Left renal pelvis (tissue), 4 donors: ENCODE measurements at places on chromosomes 5 and 9. TPM values are rescaled to one million over a fixed set of nuclear protein-coding genes. Genes with fewer than 3 reads are reported as not detected.
A peak's percentile ranks its signal among the peaks of the same experiment; 100 is the strongest.

DNA sequence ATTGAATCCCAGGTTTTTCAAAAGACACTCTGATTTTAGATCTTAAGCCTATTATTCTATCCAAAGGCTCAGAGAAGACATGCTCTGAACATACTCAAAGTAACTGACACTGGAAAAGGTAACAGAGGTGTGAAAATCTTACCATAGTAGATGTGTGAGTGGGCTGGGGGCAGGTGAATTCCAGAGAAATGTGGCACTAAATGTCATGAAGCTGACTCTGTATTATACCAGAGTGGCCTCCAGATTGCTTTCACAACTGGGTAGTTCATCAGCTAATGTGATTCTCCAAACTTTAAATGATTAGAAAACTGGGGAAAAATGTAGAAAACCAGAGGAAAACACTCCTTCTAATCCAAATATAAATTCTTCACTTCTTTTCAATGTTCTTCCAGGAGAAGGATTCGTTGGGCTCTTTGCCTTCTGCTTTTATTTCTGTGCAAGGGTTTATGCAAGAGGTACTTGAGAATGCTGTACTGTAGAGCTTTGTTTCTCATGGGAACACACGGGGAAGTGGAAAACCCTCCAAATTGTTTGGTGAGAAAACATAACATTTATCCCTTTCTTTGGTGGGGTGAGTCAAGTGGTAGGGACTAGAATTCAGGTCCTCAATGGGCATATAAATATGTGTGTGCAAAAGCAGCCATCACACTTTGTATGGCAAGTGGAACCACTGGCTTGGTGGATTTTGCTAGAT is at the start of gene SCGB3A2:
TSS of gene SCGB3A2 (plus strand) at position 646 of the 694 bp plus-strand sequence. CDS start 93 bp downstream, outside the sequence.
- no peak for DNase-seq

DNA sequence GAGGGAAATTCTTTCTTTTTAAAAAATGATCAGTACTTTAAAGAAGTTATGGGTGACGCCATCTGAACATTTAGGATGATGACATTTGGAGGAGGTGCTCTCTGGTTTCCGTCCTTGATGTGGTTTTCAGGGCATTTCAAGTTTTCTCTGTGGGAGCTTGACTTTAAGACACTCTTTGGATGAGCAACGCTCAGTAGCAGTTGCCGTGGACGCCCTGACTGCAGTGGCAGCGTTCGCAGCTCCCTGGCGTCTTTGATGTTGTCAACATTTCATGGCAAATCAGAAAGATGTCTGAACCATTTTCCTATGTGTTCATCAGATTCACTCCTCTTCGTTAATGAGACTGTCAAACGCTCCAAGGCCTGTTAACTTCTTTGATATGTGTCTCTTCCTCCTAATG is 86.1 kb downstream of the ZNF354C start:
- no peak for DNase-seq

DNA sequence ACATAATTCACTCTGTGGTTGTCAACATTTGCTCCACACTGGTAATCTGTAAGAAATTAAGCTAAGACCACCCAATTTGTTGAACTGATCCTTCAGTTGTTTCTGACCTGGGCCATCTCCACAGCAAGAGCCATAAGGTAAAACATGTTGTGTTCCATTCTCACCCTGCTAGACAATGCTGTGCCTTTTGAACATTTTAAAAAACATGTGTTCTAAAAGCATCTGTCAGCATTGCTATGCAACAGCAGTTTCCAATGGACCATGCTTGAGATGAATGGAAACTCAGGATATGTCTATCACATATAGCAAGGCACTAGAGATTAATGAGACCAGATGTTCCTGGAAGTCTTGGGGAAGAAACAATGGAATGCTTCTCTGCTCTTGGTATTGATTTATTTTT is 455.1 kb upstream of the RGMB start:
- DNase-seq = no peak

SHLD3 gene
- polyA plus RNA-seq = 3.6 TPM

DNA sequence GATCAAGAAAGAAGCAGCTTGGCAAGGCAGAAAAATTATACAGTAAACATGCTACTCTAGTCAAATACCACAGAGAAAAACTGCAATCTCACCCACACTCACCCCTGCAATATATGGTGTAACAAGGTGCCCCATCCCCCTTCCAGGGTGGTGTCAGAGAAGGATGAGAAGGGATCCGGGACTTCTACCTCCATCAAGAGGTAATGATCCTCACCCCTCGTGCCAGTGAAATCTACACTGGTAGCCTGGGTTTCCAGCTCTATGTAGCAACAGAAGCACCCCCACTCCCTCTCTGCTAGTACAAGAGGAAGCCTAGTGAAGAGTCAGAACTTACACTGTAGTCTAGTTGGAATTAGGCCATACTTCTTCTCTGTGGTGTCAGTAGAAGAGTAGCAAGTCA is 18.9 kb downstream of the SLCO4C1 start:
- no peak for DNase-seq

DNA sequence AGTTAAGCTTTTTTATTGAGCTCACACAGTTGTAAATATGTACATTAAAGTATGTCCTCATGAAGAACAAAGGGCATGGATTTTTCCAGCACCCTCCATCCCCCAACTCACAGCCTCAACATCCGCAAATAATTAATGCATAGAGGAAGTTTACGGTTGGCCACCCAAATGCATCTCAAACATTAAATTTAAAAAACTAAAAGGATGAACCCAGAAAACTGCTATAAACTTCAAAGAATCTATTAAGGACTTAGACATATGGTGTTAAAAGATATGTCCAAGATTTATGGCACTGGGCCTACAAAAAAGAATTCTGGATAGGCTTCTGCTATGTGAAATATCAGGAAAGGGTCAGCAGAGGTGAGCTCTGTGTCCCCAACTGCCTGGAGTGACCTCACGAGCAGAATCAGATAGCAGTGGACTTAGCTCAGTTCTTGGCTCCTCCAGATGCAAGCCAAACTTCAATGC is 54.0 kb upstream of the TNC start:
- peak; percentile 53 for DNase-seq

- no peak for DNase-seq
Observed at GRCh38 chr5:44827681-44828080, 18.9 kb downstream of the MRPS30 start.

DNA sequence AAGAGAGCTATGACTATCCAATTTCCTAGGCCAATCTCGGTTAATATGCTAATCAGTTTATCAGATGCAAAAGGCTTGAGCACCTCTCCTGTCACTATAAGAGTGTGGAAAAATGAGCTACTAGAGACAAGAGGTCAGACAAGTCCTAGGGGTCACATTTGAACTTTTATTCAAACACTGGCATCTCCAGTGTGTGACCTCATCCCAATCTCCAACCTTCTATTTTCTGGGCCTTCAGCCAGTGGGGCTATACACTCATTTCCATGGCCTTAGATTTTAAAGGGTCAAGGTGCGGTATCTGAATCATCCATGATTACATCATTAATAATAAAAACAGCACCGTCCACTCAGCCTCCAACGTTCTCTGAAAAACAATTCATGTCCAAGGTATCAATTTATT is 139.6 kb upstream of the LRRTM2 start:
- DNase-seq = no peak

GRCh38 chr5:55533521-55534435 is 986 bp downstream of the PLPP1 start:
- no peak for DNase-seq

- DNase-seq = no peak
Observed at GRCh38 chr5:80269991-80270438, 14.2 kb upstream of the SERINC5 start.

HTR4 gene
- polyA plus RNA-seq = 0.11 TPM

- no peak for DNase-seq
Observed at GRCh38 chr5:147464211-147464610, 45.7 kb downstream of the DPYSL3 start.

GRCh38 chr9:69076550-69076949 is 41.0 kb downstream of the FXN start:
- no peak for DNase-seq

C9 gene
- 0.32 TPM for polyA plus RNA-seq

NR4A3 gene
- 0.53 TPM for polyA plus RNA-seq

PLPP7 gene
- polyA plus RNA-seq = 3.4 TPM

DNA sequence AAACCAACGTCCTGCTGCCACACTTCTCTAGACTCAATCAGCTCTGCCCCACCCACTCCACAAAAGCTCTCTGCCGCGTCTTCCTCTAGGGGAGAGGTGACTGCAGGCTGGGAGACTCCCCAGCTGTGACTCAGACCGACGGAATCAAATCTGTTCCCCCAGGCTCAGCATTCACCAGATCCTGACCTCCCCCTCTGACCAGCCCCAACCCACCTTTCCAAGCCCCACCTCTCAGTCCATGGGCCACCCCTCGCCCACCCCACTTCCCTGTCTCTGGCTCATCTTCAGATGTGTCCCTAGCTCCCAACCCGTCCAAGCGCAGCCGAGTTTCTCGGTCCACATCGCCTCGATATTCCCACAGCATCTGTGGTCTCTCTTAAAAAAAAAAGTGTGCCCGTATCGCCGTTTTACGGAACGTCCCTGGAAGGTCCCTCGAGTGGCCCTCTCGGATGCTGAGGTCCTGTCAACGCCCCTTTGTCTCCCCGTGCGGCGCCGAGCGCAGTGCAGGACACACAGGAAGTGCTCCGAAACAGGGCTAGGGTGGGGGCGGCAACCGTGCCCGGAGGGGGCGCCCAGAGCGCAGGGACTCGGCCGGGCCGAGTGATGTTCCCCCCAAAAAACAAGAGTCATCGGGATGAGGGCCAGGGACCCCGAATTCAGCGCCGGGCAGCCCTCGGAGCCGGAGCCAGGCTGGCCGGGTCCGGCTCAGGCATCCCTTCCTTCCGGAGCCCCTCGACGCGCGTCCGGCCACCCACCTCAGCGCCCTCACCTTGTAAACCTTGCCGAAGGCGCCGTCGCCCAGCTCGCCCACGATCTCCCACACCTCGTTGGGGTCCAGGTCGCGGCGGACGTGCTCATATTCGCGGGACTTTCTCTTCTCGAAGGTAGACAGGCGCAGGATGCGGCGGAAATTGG is 649 bp downstream of the STK10 start:
- no peak for DNase-seq

DNA sequence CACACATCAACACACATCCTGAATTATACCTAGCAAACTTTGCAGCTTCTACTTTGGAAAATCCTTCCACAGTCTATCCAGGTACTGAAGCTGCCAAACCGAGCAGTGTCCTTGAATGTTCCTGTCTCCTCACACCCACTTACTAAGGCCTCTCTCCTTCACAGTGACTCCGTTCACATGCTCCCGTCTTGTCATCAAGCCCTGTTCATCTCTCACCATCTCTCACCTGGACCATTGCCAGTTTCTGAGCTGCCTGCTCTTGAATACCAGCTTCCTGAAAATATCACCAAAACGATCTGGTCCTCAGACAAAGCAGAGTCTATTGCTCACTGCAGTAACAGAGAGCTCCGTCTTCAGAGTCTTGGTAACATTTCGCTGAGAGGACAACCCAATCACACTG is 57.4 kb downstream of the GCNT1 start:
- DNase-seq = no peak

DNA sequence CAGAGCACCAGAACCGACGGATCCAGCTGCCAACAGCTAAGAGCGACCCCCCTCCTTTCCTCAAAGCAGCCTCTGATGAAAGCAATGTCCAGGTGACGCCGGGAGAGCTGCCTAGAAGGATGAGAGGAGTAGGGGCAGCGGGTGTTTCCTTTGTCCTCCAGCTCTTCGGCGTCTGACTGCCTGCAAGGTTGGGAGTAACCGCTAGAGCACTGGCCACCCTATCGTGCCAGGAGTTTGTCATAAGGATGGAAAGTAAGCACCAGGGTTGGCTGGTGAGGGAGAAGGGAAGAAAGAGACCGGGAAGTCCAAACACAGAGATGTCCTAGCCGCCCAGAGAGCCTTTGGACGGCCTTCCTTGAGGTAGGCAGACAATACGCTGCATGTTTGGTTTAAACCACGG is 10.8 kb downstream of the MRPL36 start:
- no peak for DNase-seq

DNA sequence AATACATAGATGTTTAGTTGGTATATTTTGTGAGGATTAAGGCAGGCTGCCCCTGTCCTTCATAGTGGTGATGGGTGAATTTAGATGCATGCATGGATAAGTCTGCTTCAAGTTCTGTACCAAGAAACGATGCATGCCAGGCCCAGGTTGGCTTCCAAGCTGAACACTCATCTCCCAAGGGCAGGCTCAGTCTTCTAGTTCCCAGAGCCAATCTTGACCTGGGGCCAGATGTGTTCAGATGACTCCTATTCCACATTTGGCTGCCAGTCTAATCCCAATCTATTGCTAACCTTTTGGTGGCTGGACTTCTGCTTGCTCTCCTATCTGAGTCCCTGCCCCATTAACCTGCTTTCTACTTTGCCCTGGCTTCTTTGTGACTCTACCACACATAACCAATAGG is 18.5 kb upstream of the SNAPC3 start:
- DNase-seq = no peak

SARDH gene
- 10.3 TPM for polyA plus RNA-seq

CTNND2 gene
- polyA plus RNA-seq = 2.5 TPM

DNA sequence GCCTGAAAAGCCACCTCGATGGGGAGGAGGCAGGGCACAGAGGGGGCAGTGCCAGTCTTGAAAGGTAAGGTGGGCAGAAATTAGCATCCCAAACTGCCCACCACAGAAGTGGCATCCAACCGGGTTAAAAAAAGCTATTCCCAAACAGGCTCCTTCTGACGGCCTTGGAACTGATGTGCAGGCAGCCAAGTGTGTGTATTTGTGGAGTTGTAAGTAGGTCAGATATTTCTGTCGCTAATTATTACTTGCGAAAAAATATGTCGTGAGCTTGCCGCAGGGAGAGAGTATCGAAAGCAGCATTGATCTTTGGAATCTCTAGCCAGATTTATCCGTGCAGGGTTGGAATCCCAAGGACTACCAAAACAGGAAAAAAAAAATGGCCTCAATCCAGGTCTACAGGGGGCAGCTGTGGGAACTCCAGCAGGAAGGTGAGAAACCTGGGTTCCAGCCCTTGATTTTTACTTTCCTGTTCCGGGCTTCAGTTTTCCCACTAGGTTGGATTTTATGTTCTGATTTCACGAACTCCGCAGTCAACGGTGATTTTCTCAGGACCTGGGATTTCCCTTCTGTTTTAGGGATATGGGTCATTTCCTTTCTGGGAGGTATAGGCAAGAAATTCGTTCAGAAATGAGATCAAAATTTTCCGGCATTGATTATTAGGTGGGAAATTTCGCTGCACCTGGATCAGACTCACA is 200.8 kb downstream of the RGS3 start:
- DNase-seq = no peak

DNA sequence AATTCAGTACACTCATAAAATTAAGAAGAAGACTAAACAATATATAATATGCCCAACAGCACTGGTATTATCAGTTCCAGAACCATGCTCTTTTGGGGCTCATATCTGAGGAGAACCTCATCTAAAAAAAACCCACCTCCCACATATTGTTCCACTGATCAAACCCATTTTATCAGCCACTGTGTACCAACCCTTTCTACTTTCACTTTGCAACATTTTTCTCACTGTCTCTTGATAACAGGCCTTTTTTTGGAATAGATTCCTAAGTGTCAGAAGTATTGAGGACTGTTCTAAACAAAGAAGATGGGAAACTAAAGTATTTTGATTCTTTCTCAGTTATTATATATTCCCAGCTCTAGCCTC is 173.2 kb downstream of the GABRB2 start:
- DNase-seq = no peak

GRCh38 chr9:116020146-116020545 is 133.4 kb upstream of the PAPPA start:
- DNase-seq = no peak

DNA sequence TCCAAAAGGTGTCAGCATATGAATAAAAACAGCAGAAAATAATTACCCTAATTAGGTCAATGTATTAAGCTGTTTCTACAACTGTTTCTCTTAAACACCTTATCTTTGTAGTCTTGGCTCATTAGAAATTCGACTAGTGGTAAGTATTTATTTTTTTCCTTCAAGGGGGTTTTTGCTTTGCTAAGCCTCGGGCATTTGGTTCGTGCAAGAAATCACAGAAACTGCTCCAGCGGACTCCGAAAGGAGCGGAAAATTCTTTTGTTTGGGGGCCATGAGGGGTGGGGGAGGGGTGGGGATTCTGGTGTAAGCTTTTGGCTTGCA is 757 bp downstream of the ZBED3 start:
- no peak for DNase-seq
